Stimulated activated CD8-positive, alpha-beta memory T cell treated with anti-CD3 and anti-CD28 coated beads, Interleukin-2, amount 100 ng/mL, for 1 hour (primary cell): ENCODE measurements at places on chromosomes 11 and 22.

DNA sequence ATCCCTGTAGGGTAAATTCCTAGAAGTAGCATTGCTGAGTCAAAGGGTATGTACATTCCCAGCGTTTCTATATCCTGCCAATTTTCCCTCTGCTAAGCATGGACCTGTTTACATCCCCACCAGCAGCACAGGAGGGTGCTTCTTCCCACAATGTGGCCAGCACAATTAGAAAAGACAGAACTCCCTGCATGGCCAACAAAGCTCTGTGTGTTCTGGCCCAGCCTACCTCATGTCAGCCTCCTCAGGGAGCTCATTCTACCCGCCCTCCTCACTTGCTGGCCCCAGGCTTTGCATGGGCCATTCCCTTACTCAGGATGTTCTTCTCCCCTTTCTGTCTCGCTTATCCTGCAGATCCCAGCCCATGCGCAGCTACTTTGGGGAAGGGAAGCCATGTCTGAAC lies 186.1 kb downstream of the DSCAML1 start:
- no peak for DNase-seq

GRCh38 chr11:122163053-122163819 lies 47.2 kb upstream of the BLID start:
- DNase-seq, result no peak

GRCh38 chr11:93890391-93891051 lies 40.1 kb upstream of the VSTM5 start:
- no peak for DNase-seq

DNA sequence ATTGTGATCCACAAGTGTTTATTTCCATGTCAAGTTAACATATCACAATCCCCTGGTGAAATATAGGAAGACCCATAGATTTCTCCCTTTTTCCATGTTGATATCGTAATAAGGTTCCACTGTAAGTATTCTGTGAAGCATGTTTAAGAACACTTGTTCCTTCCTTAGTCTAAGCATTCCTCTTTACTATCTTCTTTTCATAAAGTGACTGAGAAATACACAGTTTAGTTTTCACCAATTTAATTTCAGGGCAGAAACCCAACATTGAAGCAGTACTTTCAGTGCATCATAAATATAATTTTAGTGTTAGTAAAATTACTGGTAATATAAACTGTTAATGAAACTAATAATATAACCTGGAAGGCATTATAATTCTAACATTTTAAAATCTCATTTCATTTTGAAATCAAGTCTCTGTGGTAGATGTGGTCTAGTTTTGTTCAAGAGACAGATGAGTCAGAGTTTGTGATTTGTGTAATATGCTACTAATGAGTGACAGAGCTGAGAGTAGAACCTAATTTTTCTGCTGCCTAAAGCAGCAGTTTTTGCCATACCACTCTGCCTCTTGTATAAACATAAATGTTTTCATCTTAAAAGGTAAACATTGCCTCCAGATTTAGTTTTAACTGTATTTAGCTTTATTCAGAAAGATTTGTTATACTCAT lies 79.4 kb downstream of the ATM start:
- DNase-seq, result no peak

DNA sequence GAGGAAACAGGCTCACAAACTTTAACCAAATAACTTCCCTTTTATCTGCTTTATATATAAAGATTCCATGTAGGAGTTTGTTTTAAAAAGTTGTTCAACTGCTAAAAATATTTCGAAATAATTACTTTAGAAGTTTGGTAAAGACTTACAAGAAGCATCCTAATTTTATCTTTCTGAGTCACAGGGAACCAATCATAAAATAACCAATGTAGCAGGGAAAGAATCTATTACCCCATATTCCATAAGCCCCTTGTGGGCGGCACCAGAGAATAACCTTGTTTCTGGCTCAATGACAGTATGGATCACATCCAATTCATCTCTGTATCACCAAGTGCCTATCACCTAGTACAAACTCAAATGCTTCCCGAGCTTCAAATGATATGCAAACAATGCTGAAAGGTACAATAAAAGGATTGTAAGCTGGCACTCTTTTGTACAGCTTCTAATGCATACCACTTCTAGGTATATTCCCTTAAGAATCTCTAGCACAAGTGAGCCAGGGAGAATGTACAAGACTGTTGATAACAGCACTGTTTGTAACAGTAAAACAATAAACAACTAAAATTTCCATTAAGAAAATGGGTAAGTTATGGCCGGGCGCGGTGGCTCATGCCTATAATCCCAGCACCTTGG lies 158.4 kb downstream of the ATG16L2 start:
- DNase-seq, result no peak

GRCh38 chr11:113519989-113520613 lies 44.9 kb upstream of the DRD2 start:
- no peak for DNase-seq
